ENCODE measurements at places on chromosomes 16 and 17.

GRCh38 chr16:24291932-24292331 is 35.8 kb downstream of the CACNG3 start:
- no peak for DNase-seq

- no peak for DNase-seq
These were observed 8.5 kb upstream of the ANKRD11 start for GRCh38 chr16:89498839-89499238.

DNA sequence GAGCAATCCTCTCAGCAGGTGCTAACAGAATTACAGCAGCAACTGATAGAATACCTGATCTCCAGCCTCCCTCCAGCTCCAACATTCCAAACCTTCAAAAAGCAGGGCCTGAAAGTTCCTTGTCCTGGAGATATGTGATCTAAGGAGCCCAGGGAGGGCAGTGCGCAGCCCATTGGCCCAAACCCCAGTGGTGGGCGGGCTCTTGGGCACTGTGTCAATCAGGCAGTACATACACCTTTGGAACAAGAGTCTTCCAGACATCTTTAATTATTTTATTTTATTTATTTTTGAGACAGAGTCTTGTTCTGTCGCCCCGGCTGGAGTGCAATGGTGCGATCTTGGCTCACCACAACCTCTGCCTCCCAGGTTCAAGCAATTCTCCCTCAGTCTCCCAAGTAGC is 24.2 kb downstream of the SLC12A3 start:
- no peak for DNase-seq

GRCh38 chr17:42913981-42914617 is 13.5 kb downstream of the G6PC1 start:
- DNase-seq, result no peak

- peak; percentile 24 for DNase-seq
These were observed 36.4 kb upstream of the CORO6 start for GRCh38 chr17:29659155-29659554.

Data from activated naive CD4-positive, alpha-beta T cell treated with anti-CD3 and anti-CD28 coated beads, Interleukin-2, amount 10 ng/mL, durations not matched to agents 7 days and 5 days (primary cell).